ENCODE measurements at places on chromosomes 2 and 18.
A peak's percentile ranks its signal among the peaks of the same experiment; 100 is the strongest.

- DNase-seq: no peak
Measured at GRCh38 chr2:48709096-48710034, 46.2 kb downstream of the LHCGR start.

DNA sequence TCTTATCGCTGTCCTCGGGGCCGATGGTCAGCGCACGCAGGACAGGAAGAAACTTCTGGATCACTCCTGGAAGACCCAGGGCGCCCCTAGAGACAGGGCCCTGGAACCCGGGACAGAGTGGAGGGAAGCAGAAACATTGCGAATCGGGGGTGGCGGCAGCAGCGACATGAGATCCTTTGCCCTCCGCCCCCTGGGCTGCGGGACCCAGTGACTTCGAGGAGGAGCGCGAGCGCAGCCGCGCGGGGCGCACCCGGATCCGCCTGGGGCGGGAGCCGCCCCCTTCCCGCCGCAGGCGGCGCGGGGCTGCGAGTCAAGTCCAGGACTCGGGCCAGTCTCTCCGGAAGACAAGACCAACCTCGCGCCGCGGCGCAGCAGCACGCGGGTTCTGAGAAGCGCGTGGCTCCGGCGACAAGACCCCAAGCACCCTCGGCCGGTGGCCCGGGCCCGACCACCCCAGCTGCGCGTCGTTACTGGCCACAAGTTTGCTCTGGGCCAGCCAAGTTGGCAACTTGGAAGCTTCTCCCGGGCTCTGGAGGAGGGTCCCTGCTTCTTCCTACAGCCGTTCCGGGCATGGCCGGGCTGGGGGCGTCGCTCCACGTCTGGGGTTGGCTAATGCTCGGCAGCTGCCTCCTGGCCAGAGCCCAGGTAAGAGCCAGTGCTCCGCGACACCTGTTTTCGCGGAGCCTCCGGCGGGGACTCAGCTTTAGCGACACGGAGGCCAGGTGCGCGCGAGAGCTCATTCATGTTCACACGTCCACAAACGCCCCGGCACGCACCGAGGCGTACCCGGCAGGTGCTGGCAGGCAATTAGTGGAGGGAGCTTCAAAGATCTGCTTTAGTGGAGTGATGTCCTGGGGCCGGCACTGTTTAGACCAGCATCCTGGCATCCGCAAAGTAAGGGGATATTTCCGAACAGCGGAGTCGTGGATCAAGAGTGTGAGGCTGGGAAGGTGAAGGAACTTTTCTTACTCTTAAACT lies at the start of gene PTH2R:
Gene PTH2R (plus strand): TSS at position 319 of the 978 bp plus-strand sequence. CDS start 252 bp downstream, at position 571.
- DNase-seq: no peak

- DNase-seq: no peak
Measured at GRCh38 chr2:222707689-222708273, 36.3 kb downstream of the MOGAT1 start.

DNA sequence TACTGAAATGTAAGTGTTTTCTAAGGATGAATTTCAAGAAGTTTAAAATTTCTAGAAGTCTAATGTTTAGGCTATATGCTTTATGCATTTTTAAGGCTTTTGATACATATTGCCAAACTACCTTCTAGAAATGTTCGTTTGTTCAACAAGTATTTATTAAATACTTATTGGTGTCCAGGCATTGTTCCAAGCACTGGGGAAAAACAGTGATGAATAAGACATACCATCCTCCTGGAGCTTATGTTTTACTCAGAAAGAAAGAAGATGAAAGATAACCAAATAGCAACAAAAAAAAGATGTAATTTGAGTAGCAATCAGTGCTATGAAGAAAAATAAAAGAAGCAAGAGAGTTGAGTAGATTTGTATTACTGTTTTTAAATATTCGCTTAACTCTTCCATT lies 692.9 kb downstream of the SLC4A3 start:
- DNase-seq: no peak

DNA sequence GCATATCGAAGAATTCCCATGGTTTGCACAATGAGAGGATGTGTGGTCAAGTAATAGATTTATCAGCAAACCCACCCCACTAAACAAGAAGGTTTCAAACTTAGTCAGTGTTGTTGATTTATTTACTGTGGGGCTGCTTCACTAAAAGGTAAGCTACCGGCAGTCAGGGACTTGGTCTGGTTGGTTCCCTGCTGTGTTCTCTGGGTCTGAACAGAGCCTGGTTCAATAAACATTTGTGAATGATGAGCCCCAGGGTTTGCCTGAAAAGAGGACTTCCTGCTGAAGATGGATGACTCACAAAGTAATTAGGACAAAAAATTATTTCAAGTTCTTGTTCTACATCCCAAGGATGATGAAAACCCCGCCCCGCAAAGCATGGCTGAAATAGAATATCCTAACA lies 108.3 kb downstream of the SPP2 start:
- DNase-seq: no peak

GRCh38 chr2:10659898-10660568 lies 29.7 kb downstream of the NOL10 start:
- peak; percentile 41 for DNase-seq

DNA sequence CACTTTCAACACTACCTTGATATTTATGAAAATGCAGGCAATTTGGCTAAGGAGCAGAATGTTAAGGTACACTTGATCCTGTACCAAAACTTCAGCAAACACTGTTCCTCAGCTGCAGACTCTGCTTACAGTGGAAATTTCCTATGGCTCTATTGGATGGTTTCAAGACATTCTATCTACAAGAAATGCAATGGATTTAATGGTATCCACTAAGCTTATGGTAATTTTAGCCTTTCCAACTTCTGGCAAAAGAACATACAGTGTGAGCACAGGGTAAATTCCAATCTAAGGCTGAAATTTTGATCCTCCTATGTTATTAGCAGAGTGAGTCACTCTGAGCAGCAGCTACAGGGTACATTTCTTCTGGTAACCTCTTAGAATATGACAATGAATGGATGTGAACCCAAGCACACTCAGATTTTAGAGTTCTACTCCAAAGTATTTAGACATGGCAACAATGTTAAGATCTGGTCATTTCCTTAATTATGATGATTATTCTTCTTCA lies 361.8 kb upstream of the PIK3C3 start:
- DNase-seq: no peak

DNA sequence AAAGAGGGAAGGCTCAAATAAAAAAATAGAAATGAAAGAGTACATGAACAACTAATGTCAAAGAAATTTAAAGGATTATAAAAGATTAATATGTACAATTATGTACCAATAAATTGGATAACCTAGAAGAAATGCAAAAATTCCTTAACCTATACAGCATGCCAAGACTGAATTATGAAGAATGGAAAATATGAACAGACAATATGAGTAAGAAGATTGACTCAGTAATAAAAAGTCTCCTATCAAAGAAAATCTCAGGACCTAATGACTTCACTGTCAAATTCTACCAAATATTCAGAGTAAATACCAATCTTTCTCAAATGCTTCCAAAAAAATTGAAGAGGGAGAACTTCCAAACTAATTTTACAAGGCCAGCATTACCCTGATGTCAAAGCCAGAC lies 120.2 kb upstream of the SPOPL start:
- no peak for DNase-seq

- DNase-seq: no peak
Measured at GRCh38 chr2:109187711-109188495, 58.9 kb downstream of the SH3RF3 start.

- DNase-seq: no peak
Measured at GRCh38 chr2:205658572-205658971, 23.7 kb upstream of the NRP2 start.

- no peak for DNase-seq
Measured at GRCh38 chr2:49270091-49270490, 115.8 kb upstream of the FSHR start.

GRCh38 chr2:138910427-138910826 lies 130.2 kb upstream of the NXPH2 start:
- no peak for DNase-seq

DNA sequence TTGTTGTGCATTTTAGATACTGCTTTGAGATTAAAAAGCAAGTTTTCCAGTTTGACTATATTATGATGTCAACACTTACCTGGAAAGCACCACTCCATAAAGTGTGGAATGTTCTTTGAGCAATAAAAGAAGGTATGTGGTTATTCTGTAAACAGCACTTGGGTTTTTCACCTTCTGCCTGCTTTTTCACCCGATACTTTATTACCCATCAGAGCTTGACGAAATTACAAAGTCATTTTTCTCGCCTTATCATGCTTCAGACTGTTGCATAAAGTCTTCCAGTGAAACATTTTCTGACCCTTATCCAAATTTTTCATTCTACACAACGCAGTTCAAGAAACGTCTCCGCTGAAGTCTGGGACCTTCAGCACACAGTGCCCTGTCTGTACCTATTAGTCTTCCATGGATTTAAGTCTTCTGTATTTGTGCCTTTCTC lies 25.2 kb downstream of the CAB39 start:
- DNase-seq: no peak

GRCh38 chr2:98839292-98839691 lies 96.7 kb downstream of the CRACDL start:
- no peak for DNase-seq

DNA sequence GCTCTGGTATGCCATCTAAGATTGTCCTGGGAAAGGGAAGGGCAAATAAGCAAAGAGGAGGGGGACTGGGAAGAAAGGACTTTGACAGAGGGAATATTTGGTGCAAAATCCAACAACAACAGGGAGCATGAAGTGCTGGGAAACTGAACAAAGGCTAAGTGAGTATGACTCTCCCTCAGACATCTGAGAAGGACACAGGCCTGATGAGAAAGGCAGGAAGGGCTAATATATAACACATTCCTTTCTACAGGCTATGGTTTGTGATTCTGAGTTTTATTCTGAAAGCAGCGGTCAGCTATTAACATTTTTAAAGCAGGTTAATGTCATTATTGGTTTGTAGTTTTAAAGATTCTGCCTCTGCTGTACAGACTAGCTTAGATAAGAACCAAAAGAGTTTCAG lies 1579.5 kb downstream of the LRP1B start:
- no peak for DNase-seq

DNA sequence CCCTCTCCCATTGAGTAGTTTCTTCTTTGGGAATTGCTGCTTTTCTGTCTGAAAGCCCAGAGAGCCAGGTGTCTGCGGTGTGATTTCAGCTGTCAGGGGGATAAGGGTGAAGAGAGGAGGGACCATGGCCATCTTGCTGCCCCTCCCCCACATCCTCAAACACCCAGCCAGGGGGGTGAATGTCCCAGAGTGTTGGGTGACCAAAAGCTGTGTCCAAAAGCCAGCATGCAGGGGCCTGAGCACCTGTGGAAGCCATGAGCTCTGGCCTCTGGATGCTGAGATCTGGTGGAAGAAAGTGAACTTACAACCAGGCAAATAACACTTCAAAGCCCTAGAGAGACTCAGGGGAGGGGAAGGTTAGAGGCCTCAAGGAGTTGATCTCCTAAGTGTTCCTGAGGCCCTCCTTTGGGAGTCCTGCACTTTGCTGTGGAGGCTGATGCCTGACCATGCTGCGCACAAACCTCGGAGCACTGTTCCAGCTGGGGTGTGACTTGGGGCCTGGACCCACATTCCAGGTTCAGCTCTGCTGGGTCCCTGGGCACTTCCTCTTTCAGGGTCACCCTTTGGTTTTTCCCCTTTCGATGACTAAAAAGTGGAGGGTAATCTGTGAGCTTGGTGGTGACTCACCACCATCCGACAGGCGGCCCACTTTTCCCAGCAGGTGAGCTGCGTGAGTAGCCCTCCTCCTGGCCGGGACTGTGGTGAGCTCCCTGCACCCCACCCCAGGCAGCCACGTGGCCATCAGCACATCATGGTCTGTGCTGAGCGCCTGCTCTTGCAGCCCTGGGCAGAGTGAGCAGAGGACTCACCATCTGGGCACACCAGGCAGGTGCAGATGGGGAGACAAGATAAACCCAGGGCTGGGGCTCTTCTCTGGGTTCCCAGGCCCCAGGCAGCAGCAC lies 66.8 kb upstream of the FOSL2 start:
- DNase-seq: no peak

- peak; percentile 1 for DNase-seq
Measured at GRCh38 chr2:53913721-53914120, 54.0 kb upstream of the GPR75 start.

GRCh38 chr2:151264157-151264825 lies 2.6 kb upstream of the RBM43 start:
- DNase-seq: no peak

DNA sequence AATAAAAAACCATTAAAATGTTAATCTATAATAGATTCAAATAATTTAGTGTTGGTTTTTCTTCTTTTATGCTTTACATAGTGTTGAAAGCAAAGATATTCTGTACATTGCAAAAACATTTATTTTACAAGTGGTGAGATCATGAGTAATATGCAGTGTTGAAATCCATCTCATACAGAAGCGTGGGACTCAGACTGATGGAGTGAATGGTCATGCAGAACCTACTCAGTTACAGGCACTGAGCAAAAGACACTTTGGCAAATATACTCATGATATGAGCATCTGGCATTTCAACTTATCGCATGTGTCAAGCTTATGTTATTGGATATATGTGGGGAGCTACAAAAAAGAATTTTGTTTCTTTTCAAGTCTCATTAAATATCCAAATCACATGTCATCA lies 620.2 kb upstream of the NETO1 start:
- no peak for DNase-seq

DNA sequence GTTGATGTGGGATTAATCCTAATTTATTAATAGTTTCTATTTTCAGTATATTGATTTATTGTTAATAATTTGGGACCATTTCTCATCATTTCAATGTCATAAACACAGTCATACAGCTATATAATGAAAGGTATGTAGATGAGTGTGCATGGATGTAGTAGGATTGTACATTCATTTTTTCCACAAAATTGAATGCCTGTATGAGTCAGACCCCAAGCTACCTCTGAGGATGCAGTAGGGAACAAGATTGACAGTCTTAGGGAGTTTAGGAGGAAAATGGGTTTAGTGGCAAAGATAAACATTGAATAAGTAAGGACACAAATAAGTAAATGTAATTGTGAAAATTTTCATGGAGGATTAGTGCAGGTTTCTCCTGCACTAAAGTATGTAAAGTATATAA lies 14.1 kb upstream of the TMEFF2 start:
- DNase-seq: no peak

DNA sequence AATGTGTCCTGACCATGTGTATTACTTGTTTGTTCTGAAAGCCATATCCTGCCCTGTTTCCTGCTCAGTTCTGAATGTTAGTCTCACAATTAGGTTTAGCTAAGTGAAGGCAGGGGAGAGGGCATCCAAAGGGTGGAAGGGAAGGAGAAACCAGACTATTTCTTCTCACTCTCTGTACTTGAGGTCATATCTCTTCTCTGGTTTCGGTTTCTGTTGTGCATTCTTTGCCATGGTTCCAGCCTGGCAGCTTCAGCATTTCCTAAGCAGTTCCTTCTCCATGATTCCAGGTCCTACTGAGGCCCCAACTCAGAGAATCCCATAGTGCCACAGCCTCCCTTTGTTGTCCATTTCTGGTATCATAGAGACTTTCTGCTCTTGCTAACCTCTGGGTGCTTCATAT lies 40.3 kb upstream of the HNMT start:
- no peak for DNase-seq

- DNase-seq: no peak
Measured at GRCh38 chr2:232353096-232353495, 25.5 kb upstream of the ALPP start.
